ENCODE measurements at places on chromosomes 6 and 20.

DNA sequence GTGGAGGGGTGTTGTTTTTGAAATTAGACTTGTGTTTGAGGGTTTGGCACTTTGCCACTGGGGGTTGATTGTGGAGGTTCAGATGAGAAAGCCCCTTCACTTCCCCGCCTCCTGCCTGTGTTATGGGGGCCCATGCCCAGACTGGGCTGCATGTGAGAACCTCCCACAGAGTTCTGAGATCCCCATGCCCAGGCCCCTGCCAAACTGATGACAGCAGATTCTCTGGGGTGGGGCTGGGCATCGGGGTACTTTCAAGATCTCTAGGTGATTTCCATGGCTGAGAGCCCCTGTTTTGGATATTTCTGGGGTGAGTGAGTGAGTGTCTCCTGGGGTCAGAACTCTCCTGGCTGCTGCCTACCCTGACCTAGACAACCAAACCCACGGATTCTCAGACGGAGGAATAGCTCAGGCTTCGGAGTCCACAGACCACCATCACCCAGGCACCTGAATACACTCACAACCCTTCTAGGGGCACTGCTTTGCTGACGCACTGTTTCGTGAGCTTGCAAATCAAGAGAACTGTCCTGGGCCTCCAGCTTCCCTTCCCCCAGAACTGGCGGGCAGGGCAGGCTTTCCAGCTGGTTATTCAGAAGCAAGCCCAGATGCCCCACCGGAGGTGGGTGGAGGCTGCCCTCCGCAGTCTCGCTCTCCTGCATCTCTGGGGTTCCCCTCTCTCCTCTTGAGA lies 6.3 kb downstream of the BCAS1 start:
- no peak for DNase-seq

- no peak for DNase-seq
These were observed 17.1 kb downstream of the TPBG start for GRCh38 chr6:82380566-82381185.

DNA sequence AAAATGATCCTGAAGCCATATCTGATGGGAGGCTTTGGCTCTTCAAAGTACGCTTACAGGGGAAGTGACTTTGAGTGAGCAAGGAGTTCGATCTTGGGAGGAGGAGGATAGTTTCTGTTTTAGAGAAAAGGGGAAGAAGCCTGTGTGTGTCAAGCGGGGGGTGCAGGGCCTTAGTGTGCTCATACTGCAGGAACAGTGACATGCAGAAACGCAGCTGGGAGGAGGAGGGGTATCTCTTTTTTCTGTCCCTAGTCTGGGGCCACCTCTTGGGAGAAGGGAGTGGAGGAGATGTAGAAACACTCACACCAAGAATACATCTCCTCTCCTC lies 19.8 kb downstream of the SIRPD start:
- peak; percentile 72 for DNase-seq

DNA sequence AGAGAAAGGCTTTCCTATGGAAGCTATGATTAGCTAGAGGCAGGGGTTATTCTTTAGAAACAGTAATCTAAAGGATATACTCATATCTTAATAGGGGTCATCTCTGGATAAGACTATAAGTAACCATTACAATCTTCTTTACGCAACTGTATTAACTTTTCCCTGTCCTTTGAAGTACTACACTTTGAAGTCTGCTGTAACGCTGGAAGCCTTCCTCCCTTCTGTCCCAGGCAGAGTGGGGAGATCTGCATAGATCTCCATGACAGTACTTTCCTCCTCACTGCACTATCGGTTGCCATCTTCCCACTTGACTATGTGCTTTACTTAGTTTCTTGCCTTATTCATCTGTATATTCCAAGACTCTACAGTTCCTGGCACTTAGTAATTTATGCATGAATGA lies 20.1 kb downstream of the SLC35B3 start:
- no peak for DNase-seq

- DNase-seq = no peak
These were observed 23.0 kb downstream of the RAB23 start for GRCh38 chr6:57198926-57199636.

GRCh38 chr6:7726416-7727085 lies 652 bp downstream of the BMP6 start:
- no peak for DNase-seq

- DNase-seq = no peak
These were observed 18.2 kb downstream of the ADA start for GRCh38 chr20:44633187-44633810.

DNA sequence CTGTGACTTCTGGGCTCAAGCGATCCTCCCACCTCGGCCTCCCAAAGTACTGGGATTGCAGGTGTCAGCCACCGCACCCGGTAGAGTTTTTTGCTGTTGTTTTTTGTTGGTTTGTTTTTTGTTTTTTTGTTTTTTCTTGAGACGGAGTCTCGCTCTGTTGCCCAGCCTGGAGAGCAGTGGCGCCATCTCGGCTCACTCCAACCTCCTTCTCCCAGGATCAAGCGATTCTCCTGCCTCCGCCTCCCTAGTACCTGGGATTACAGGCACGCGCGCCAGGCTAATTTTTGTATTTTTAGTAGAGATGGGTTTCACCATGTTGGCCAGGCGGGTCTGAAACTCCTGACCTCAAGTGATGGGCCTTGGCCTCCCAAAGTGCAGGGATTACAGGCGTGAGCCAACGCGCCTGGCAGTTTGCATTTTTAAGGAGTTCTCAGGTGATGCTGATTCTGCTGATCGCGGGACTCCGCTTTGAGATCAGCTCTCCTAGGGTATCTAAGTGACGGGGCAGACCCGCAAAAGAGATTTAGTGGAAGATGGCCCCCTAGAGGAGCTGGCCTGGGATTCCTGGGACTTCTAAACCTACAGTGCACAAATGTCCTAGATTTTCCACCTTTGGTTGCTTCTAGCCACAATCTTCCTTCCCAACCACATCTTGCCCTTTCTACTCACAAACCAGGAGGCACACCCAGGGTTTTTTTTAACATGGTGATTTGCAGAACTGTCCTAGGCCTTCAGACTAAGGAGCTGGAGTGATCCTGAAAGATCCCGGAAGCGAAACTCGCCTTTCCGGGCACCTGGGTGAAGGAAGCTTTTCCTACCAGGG lies 45.2 kb downstream of the DPPA5 start:
- DNase-seq = no peak

DNA sequence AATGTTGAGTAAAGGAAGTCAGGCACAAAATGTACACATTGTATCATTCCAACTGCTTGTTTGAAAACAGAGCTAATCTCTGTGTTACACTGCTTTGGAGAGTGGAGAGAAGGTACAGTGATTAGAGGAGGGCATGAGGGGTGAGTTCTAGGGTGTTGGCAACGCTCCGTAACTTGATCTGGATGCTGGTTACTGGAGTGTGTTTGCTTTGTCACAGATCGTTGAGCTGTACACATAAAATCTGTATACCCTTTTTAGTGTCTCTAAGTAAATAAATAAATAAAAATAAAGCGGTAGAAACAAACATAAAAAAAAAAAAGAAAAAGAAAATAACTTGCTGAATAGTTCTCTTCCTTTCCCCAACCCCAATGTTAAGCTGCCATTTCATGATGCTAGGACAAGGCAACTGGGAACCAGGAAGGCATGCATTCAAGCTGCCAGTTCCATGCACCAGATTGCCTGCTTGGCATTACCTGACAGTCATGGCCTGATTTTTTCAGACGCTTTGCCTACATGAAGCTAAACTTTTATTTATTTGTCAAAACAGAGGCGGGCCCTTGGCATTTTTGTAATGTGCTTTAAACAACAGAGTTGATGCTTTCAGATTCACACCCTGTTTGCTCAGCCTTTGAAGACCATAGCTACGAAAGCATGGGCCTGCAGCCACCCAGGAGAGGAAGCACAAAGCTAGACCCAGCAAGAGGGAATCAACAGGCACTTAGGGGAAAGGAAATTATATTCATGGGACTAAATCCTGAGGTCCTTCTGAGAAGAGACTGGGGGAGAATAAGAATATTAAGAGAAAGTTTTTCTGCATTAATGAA lies 21.2 kb downstream of the TNFRSF21 start:
- no peak for DNase-seq

DNA sequence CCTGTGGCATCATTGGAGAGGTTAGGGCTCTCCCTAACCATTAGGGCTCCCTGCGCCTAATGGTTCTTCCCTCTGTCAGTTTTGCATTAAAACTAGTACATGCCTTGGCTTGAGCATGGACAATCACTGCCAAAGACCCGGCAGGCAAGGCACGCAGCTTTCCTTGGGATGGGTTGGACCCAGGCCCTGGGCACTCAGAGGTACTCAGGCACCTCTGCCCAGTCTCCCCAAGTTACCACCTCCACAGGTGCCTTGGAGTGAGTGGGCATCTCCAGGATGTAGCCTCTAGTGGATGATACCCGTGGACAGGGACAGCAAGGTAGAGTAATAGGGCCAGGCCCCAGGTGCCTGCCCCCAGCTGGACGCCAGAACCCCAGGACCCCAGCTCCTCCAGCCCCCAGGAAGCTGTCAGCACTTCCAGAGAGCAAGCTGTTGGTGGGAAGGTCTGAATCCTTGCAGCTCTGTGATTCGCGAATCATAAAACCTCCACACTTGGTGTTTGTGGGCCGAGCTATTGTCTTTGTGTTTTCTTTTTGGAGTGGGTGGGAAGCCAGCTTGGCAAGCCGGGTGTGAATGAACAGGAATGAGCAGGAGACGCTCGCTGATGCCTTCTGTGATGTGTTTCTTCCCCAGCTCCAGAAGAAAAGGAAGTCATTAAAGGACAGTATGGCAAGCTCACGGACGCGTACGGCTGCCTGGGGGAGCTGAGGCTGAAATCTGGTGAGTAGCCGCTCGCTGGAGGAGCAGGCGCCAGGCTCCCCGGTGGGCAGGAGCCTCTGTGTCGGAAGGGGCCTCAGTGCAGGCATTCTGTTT lies 35.1 kb downstream of the SYNJ2 start:
- no peak for DNase-seq

- no peak for DNase-seq
These were observed 29.1 kb downstream of the OPN5 start for GRCh38 chr6:47810885-47811284.

GRCh38 chr6:149446791-149447376 lies 37.9 kb downstream of the ZC3H12D start:
- DNase-seq = peak; percentile 30
